ENCODE measurements at places on chromosomes 7 and 10.
A peak's percentile ranks its signal among the peaks of the same experiment; 100 is the strongest.

- DNase-seq: peak; percentile 71
These were observed 87.7 kb upstream of the PRKCQ start for GRCh38 chr10:6667679-6668270.

- DNase-seq: no peak
These were observed 43.5 kb downstream of the MCU start for GRCh38 chr10:72735288-72735936.

- DNase-seq: peak; percentile 43
These were observed 14.0 kb upstream of the PTTG1IP2 start for GRCh38 chr7:90455163-90456030.

DNA sequence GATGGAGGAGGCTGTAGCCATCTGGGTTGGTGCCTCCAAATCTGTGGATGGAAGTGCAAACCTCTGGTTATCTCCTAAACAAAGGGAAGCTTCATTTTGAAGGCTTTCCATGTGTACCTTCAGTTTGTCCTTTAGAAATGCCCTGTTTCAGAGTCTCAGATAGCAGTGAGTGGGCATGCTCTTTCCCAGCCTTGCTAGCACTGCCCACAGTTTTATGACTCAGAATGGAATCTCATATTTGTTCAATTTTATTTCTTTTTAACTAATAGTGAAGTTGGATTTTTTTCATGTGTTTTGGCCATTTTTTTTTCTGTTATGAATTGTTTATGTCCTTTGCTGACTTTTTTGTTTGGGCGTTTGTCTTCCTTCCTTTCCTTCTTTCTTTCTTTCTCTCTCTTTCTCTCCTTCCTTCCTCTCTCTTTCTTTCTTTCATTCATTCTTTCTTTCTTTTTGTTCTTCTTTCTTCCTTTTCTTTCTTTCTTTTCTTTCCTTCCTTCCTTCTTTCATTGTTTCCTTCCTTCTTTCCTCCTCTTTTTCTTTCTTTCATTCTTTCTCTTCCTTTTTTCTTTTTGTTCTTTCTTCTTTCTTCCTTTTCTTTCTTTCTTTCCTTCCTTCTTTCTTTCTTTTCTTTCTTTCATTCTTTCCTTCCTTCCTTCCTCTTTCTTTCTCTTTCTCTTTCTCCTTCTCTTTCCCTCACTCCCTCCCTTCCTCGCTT lies 25.6 kb downstream of the PRF1 start:
- DNase-seq: no peak

GRCh38 chr7:71096351-71096750 lies 35.6 kb upstream of the GALNT17 start:
- no peak for DNase-seq

- no peak for DNase-seq
These were observed at the start of gene AEBP1 for GRCh38 chr7:44103923-44104859. Gene AEBP1, plus strand, starts transcription at chr7:44104345. Its CDS starts 321 bp downstream, at chr7:44104666.

DNA sequence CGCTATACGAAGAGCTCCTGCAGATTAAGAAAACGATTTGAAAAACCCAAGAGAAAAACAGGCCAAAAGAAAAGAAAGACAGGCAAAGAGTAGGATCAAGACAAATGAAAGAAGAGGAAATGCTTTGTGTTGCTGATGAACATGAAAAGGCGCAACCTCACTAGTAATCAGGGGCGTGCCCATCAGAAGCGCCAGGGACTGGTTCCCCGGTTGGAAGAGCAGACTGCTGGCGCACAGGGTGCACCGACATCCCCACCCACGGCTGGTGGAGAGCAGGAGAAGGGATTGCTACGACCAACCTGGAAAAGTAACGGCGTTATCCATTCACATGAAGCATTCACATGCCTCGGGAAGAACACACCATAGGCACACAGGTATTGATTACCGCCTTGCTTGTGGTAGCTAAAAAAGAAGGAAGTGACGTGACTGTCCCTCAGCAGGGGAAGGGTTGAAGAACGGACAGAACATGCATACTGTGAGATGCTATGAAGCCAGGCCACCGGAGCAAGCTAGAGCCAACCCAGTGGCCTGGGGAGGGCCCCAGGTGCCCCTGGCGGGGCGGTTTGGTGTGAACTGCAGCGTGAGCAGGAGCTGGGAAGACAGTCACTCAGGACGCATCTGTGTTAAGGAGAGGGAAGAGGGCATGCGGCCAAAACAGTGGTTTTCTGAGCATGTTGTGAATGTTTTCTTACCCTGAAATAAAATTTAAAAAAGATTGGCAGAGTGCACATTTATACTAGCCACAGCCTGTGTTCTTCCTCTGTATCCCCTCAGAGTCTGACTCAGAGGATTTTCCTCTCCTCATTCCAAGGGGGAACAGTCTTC lies 18.3 kb downstream of the AGAP3 start:
- no peak for DNase-seq

- no peak for DNase-seq
These were observed 25.3 kb upstream of the GJD4 start for GRCh38 chr10:35579726-35580422.

DNA sequence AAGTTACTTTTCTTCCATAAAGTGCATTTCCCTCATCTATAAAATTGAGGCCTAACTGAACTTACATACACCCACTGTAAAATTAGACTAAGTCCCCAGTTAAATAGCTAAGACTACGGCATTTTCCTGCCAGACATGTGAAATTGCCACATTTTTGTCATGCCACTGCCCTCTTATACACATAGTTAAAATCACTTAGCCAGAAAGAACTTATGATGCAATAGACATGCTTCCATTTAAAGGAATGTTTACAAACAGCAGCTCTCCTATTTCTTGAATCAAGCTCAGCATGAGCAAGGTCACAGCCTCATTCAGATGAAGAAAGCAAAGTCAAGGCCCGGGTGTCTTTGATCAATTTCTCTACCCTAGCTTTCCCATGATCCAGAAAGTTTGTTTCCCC lies 175.7 kb downstream of the LRRN3 start:
- DNase-seq: no peak

- DNase-seq: no peak
These were observed 422.2 kb upstream of the ANKRD30A start for GRCh38 chr10:36703179-36703578.

- DNase-seq: no peak
These were observed 260.3 kb upstream of the RNF32 start for GRCh38 chr7:156380261-156380660.

GRCh38 chr7:28389504-28390395 lies 22.6 kb upstream of the CREB5 start:
- peak; percentile 77 for DNase-seq

GRCh38 chr7:24827589-24827988 lies 70.3 kb upstream of the GSDME start:
- no peak for DNase-seq

DNA sequence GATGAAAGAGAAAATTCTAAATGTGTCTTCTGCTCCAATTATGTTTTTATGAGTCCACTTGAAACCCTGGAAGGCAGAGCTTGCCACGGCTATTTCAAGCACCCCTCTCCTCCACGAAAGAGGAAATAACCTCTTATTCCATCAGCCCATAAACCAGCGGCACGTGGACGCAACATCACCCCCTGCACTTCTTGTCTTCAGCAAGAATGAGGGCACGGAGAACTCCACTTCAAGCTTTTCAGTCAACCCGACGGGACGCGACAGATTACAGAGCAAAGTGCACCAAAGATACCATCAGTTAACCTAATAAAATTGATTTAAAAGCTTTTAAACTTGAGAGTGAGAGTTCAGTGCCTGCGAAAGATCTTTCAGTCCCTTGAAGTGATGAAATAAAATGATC lies 406.3 kb downstream of the GALNT17 start:
- peak; percentile 0 for DNase-seq

- DNase-seq: no peak
These were observed 61.2 kb downstream of the OAT start for GRCh38 chr10:124357561-124357885.

- no peak for DNase-seq
These were observed 938.7 kb upstream of the PHF14 start for GRCh38 chr7:10034843-10035556.

GRCh38 chr10:128078136-128078969 lies 47.9 kb downstream of the MKI67 start:
- DNase-seq: peak; percentile 50

GRCh38 chr10:26858707-26859034 lies 2.1 kb downstream of the ABI1 start:
- peak; percentile 33 for DNase-seq

DNA sequence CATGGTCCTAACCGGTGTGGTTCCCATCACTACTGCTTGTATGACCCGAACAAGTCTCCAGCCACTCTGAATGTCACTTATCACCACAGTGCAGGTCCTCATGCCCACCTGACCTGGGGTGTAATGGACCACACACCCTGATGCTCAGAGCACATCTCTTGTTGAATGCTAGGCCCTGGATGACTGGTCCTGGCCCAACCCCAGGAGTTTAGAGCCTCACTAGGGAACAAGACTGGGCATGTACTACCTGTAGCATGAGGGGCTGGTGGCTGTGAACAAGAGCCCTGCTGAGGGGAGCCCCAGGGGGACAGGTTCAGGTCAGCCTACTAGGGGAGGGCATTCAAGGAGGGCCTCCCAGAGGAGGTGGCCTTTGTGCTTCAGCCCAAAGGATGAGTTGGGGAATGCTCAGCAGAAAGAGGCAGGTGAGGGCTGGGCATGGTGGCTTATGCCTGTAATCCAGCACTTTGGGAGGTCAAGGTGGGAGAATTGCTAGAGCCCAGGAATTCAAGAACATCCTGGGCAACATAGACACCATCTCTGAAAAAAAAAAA lies 31.2 kb downstream of the ZMIZ1 start:
- DNase-seq: no peak

DNA sequence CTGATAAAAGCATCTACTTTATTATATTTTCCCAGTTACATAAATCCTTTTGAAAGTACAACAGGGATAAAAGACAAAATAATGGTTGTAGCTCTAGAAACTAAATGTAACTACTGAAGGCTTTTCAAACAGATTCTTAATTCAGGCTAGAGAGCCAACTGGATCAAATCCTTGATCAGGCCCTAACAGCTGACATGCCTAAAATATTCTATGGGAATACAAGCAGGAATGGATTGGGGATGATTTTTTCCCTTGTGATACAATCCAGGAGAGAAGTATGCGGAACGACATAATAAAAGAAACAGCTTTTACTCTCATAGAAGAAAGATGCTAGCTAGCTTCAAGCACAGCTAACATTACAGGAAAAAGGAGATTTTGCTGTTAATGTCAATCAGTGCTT lies 49.0 kb downstream of the NT5C2 start:
- no peak for DNase-seq

GRCh38 chr7:28065721-28066285 lies 114.8 kb downstream of the JAZF1 start:
- DNase-seq: no peak

DNA sequence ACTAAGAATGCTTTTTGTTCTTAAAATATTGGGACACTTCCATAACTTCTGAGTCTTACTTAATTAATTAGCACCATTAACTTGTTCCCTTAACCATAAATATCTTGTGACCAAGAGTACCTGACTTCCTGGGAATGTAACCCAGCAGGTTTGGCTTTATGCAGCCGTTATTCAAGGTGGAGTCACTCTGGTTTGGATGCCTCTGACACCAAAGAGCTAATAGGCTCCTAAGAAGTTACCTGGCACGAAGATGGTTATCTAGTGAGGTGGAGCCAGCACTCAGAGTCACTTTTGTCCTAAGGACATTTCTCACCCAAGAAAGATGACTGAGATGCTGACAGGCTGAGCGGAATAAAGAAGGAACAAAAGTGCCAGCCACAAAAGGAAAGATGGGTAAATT lies 172.3 kb downstream of the C1GALT1 start:
- DNase-seq: no peak

- DNase-seq: no peak
These were observed 1.2 kb upstream of the SP8 start for GRCh38 chr7:20787660-20788419.

DNA sequence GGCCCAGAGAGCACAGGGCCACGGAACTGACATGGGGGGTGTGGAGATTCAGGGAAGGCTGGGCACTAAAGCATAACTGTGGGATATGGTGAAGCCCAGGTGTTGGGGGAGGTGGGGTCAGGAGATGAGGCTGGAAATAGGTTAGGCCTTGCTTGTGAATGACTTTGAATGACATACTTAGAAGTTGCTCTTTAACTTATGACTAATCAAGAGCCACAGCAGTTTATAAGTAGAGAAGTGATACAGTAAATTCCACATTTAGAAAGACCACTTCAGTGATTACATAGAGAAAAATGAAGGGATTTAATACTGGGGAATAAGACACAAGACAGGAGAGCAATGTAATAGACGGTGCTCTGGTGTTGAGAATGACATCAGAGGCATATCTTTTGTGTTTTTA lies 120.8 kb upstream of the SEC61G start:
- no peak for DNase-seq

DNA sequence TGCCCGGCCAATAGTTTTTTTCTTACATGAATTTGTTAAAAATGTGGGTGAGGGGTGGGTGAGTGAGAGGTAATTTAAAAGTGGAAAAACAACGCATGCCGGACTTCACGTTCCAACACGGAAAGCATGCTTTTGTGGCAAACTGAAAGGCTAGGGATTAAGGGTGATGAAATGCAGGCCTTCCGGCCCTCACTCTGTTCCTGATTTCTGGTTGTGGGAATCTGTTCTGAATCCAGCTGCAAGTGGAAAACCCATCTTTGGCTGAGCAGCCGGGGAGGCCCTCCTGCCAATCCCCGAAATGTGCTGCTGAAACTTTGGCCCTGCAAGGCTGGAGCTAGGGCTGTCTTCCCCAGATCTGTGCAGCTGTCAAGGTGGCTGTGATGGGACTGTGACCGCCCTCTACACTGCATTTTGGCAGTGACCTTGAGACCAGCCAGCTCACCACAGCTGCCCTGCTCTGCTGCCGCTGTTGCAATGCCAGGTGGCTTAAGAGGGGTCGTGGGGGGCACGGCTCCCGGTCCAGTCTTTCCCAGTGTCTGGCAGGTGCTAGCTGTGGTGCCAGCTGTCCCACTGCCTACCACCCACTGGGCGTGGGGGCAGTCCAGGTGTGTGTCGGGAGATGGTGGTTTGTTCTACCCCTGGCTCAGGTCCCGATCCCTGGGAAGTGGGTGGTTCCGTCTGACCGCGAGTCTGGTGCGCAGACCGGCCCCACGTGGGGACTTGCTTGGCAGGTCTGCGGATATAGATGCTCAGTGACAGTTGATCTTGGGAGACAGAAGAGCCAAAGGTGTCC lies 39.0 kb downstream of the TET1 start:
- no peak for DNase-seq

- DNase-seq: no peak
These were observed 143.6 kb downstream of the GLI3 start for GRCh38 chr7:42093349-42093905.

GRCh38 chr7:46811529-46811928 lies 770.4 kb downstream of the TNS3 start:
- DNase-seq: no peak

- no peak for DNase-seq
These were observed 263.4 kb upstream of the GRB10 start for GRCh38 chr7:51046103-51046466.

GRCh38 chr10:25933653-25934608 lies at the start of gene MYO3A:
Gene MYO3A, plus strand, starts transcription at chr10:25934229. Its CDS starts 17,882 bp downstream, at chr10:25952111.
- no peak for DNase-seq

- no peak for DNase-seq
These were observed 25.3 kb downstream of the CCDC6 start for GRCh38 chr10:59880971-59881510.

Measured in KBM-7 (cell line).